Stimulated activated CD4-positive, alpha-beta T cell treated with anti-CD3 and anti-CD28 coated beads, TNF-alpha, amount 100 ng/mL, for 48 hours (primary cell): ENCODE measurements at places on chromosomes 13 and 19.

DNA sequence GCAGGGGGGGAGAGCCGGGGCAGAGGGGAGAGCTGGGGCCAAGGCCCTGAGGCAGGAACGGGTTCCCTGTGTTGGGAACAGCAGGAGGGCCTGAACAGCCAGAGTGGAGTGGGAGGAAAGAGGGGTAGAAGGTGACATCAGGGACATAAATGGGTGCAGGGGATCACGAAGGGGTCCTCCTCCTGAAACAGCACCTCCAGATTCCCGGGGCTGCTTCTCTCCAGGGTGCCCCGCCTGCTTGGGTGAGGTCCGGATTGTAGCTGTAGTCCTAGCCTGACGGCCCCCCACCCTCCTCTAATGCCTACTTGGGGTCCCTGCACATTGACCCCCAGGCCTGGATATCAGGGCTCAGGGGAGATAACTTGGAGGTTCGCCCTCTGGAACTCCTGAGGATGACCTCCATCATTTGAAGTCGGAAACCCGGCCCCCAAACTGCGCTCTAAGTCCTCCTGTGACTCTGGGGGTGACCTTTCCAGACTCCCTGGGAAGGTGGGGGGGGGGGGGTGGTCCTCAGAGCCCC is 473 bp upstream of the SCN1B start:
- no peak for DNase-seq

DNA sequence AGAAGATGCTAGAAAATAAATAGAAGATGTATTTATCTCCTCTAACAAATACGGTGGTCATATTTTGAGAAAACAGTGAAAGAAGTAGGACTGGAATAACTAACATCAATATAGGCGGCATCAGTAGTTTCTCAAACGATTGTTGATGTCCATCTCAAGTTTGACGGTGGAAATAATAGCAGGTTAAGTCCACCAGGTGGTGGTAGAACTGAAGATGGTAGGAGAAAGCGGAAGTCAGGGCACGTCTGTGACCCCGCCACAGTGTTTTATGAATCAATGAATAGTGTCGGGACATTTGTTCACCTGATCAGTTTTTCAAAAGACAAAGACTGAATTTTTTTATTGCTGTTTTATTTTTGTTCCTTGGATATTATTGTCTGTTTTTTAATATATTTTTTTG is 706.4 kb upstream of the SLC10A2 start:
- no peak for DNase-seq

GRCh38 chr13:28014301-28014700 is 25.8 kb upstream of the URAD start:
- DNase-seq: no peak

GRCh38 chr19:1231729-1232637 is 5.8 kb downstream of the CBARP start:
- no peak for DNase-seq

DNA sequence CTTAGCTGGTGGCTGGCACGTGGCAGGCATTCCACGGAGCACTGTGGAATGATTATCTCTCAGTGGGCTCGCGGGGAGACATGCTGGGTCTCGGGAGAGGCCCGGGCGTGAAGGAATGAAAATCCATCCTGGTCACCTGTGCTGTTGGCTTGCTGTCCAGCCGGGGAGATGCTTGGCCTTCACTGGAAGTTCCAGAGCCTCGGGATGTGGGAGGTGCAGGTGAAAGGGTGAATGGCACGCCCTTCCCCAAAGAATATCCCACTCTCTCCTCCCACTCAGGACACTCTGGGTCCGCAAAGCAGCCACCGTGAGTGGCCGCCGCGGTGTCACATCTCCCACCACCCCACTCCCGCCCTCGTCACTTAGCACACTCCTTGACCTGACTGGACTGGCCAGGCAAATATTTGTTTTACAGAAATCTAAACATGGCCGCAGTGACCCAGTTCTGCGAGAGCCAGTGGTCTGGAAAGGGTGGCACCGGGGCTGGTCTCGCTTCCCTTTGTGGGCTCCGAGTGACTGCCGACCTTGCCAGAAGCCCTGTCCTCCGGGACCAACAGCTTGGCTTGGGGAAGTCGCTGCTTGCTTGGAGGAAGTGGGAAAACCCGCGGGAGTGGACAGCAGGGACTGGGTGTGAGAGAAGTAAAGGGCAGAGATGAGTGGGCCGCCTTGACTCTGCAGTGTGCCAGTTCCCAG is 8.0 kb downstream of the DPP9 start:
- DNase-seq: no peak
